B cell (primary cell): ENCODE measurements at places on chromosomes 2 and 18.

DNA sequence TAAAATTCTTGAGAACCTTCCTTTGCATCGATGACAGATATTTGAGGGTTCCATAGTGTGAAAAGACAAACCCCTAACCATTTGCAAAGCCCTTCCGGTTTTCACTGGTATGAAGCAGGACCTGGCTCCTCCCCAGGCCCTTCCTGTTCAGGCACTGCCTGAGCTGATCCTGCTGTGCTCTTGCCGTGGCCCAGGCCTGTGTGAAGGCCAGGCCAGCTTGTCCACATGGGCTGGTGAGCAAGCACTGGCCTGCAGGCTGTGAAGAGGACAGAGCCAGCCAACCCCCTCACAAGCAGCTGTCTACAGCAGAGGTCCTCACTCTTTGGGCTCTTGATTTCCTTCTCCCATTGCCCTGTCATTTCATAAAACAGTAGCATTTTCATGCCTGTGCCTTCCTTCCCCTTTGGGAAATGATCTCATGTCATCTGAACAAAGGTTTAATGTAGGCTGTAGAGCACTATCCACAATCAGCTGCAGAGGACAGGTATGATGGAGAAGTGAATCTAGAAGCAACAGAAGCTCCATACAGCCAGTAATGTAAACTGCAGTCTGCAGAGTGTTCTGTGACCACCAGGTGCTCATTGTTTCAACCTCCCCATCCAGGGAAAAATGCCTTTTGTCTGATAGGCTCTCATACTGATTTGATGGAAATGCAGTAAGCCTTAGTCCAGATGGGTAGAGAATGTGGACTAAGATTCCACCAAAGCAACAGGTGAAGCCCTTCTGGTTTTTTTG lies 19.8 kb downstream of the MPHOSPH10 start:
- no peaks in the 10 kb centered on the region for H3K27me3 ChIP-seq
- no peaks in the 10 kb centered on the region for H3K4me1 ChIP-seq
- DNase-seq = no peak
- no peak overlapping the region for H3K27ac ChIP-seq
- no peak overlapping the region for H3K4me3 ChIP-seq
- H3K36me3 ChIP-seq = peaks cover 21% of the 10 kb centered on the region

DNA sequence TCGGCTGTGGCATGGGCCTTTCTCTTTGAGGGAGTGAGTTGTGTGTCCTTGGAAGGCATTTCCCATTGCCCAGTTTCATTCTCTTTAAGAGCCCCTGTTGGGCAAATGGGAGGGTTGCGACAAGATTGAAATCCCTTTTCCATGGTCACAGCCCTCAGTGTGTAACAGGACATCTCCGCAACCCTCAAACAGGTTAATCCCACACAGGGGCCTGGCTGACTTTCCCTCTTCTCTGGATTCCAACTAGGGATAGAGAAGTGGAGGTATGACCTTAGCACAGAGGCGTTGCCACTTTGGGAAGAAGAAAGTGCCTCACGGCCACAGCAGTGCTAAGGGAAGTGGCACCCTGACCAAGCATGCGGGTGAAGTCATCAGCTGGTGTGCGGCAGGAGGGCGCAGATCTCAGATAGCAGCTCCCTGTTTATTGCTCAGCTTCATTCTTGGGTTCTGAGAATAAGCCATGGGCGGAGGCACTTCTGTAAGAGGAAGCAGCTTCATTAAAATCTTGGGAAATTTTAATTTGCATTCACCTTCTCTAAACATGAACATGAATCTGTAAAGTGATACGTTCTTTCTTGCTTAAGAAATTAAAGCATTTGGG lies 256.5 kb downstream of the GBX2 start:
- no peaks in the 10 kb centered on the region for H3K4me1 ChIP-seq
- no peaks in the 10 kb centered on the region for H3K36me3 ChIP-seq
- H3K27ac ChIP-seq = no peak overlapping the region
- no peak overlapping the region for H3K4me3 ChIP-seq
- no peak for DNase-seq
- H3K27me3 ChIP-seq = no peaks in the 10 kb centered on the region

GRCh38 chr18:56562479-56562878 lies 75.9 kb downstream of the TXNL1 start:
- DNase-seq = no peak
- H3K4me1 ChIP-seq = no peaks in the 10 kb centered on the region
- no peaks in the 10 kb centered on the region for H3K27me3 ChIP-seq
- no peak overlapping the region for H3K4me3 ChIP-seq
- no peaks in the 10 kb centered on the region for H3K36me3 ChIP-seq
- no peak overlapping the region for H3K27ac ChIP-seq

DNA sequence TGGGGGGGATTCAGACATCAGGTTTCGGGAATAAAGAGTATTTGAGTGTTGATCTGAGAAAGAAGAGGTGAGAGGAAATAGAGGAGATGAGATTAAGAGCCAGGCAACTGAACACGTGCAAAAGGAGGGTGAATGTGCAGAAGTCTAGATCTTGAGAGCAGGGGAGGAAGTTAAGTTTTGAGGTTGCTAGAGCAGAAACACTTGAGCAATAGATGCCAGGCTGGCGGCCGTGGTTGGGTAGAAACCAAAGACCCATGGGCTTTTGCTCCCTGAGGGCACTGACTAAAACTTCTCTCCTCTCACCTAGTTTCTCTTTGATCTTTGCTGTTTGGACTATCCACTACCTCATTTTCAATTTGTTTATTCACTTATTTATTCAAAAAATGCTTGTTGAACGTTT lies 116.0 kb downstream of the CDC42EP3 start:
- peak; percentile 83 for DNase-seq
- peaks cover 46% of the 10 kb centered on the region for H3K4me1 ChIP-seq
- peak overlapping the region; percentile 73 for H3K27ac ChIP-seq

GRCh38 chr2:28681158-28681571 lies 70.5 kb upstream of the PPP1CB start:
- H3K4me3 ChIP-seq = no peak overlapping the region
- H3K4me1 ChIP-seq = peaks cover 13% of the 10 kb centered on the region
- no peaks in the 10 kb centered on the region for H3K36me3 ChIP-seq
- no peak overlapping the region for H3K27ac ChIP-seq
- H3K27me3 ChIP-seq = no peaks in the 10 kb centered on the region
